Left lung (tissue), 14 donors: ENCODE measurements at places on chromosomes 2 and 18. TPM values are rescaled to one million over a fixed set of nuclear protein-coding genes. Genes with fewer than 3 reads are reported as not detected.

HOXD3 gene
- not detected for total RNA-seq

DNA sequence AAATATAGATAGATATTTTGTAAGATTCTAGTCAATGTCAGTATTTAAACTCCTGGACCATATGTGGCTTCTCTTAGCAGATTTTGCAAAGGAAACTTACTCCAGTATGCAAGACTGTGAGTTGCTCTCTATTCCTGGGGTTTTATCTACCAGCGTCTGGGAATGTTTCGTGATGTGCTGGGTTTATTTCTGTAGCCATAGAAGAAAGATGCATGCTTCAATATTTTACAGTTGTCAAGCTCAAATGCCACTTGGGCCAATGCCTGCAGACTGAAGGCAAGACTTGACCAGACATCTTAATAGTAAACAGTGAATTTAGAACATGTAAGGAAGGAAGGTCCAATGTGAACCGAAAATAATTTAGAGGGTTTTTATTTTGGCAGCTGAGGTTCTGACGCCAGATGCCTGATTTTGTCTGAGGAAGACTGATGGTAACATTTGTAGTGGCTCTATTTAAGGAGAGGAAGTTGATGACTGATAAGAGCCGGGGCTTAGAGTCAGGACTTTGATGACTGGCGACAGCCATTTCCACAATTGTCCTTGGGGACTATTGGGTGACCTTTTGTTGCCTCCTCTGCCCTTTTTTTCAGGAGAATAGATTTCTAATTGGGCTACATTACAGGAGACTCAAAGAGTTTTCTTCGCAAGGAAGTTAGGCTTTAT is 154.3 kb downstream of the RAPGEF4 start:
- no peak overlapping the region for H3K27ac ChIP-seq
- no peaks in the 10 kb centered on the region for H3K4me1 ChIP-seq
- no peaks in the 10 kb centered on the region for H3K36me3 ChIP-seq
- DNase-seq, result no peak

DNA sequence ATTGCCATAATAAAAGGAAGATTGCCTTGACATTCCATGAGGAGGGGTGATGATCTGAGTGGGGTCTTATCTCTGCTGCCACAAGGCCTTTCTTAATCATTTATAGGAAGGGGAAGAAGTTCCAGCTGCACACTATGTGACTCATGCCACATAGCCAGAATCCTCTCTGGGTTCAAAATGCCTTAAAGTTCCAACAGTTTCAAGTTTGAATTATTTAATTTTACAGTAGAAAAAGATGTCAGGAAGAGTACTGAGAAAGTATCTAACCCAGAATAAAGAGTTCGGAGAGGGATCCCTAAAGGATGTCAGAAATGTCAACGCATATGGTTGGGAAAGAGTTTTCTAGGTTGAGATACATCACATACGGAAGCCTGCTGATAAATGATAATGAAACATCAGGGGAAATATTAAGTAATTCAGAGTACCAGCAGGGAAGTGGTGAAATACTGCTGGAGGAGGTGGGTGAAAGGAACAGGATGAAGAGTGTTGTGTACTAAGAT is 999.9 kb downstream of the TSN start:
- no peaks in the 10 kb centered on the region for H3K36me3 ChIP-seq
- no peaks in the 10 kb centered on the region for H3K27me3 ChIP-seq
- no peak overlapping the region for H3K4me3 ChIP-seq
- no peak overlapping the region for H3K27ac ChIP-seq
- DNase-seq, result no peak

GRCh38 chr2:35530615-35531135 is 824.9 kb upstream of the CRIM1 start:
- H3K36me3 ChIP-seq, result no peaks in the 10 kb centered on the region
- H3K27ac ChIP-seq, result no peak overlapping the region

UGT1A5 gene
- not detected for total RNA-seq

DNA sequence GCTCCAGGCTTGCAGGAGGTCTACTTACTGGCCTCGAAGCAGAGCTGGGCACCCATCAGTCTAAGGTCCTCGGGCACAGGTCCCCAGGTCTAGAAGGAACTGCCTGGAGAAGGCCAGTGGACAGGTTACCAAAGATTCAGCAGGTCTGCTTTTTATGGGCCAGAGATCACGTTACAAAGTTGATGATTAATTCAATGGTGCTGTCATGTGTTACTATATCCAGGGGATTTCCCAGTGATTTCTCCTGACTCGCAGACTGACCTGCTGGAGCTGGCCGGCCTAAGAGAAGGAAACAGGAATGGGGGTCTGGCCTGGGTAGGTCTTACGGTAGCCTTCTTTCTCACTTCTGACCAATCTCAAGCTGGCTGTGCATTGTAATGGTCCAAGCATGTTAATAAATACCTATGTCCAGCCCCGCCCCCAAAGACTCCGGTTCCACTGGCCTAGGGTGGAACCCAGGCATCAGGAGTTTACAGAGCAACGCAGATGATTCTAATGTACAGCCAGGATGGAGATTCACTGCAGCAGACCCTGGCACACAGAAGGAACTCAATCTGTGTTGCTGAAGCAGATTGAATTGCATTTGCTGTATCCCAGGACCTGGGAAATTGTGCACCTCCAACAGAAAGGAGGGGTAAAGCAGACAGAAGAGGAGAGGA is at the start of gene NEURL3:
Gene NEURL3 (minus strand): TSS at position 127 of the 659 bp plus-strand sequence. CDS start 71 bp downstream, at position 56.
- H3K36me3 ChIP-seq, result no peaks in the 10 kb centered on the region
- peaks cover 27% of the 10 kb centered on the region for H3K27me3 ChIP-seq
- no peak within 1 kb of the TSS for H3K27ac ChIP-seq

DNA sequence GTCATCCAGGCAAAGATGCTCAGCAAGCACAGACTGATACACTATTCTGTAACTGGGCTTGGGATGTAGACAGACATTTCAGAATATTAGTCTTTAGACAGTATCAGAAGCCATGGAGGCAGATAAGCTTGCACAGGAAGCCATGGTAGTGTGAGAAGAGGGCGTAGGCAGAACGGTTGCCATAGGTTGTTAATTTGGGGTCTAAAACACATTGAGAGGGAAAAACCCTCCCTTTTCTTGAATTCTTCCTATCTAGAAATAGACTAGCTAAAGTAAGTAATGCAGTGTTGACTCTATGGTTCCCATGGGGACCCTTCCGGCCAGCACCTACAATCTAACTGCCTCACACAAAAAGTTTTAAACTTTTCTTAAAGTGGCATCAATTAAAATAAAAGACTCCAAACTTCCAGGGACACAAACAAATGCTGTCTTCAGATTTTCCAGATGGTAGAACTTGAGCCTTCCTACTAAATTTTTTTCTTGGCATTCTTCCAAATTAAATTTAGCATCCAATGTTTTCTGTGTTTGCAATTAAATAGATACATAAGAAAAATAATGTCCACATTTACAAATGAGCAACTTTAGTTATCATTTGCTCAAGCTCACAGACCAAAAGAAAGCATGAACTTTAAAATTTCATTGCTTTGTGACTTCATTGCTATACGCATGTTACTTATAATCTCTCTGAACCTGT is 1.9 kb downstream of the PRKRA start:
- no peak overlapping the region for H3K4me3 ChIP-seq
- no peaks in the 10 kb centered on the region for H3K36me3 ChIP-seq
- H3K4me1 ChIP-seq, result peaks cover 6% of the 10 kb centered on the region
- H3K27ac ChIP-seq, result no peak overlapping the region
- no peaks in the 10 kb centered on the region for H3K27me3 ChIP-seq

- no peak for DNase-seq
- H3K4me1 ChIP-seq, result peaks cover 38% of the 10 kb centered on the region
- H3K36me3 ChIP-seq, result no peaks in the 10 kb centered on the region
- peak overlapping the region; percentile 69 for H3K27ac ChIP-seq
- H3K4me3 ChIP-seq, result no peak overlapping the region
These were observed 26.3 kb downstream of the DHRS9 start for GRCh38 chr2:169095621-169096105.

DNA sequence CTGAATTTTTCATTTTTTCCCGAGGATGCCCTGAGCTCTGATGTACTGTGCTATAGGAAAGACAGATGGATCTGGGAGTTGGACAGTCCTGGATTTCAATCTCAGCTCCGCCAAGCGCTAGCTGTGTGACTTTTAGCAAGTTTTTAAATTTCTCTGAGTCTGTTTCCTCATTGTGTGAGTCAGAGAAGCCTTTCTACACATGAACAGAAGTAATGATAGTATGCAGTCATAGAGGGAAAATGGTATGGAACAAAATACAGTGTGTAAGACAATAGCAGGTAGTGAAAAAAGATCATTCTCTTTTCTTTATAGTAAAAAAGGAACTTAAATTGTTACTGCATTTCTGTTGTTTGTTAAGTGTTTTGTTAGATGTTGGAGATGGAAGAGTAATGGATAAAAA is 52.4 kb upstream of the PPM1B start:
- no peak for DNase-seq
- no peak overlapping the region for H3K27ac ChIP-seq
- H3K27me3 ChIP-seq, result no peaks in the 10 kb centered on the region
- H3K36me3 ChIP-seq, result no peaks in the 10 kb centered on the region

KIAA2012 gene
- total RNA-seq, result 1.7 TPM

GRCh38 chr2:64915510-64915900 is 73.7 kb upstream of the SLC1A4 start:
- H3K4me3 ChIP-seq, result no peak overlapping the region
- no peak for DNase-seq
- H3K27ac ChIP-seq, result no peak overlapping the region
- H3K4me1 ChIP-seq, result peaks cover 18% of the 10 kb centered on the region
- H3K27me3 ChIP-seq, result no peaks in the 10 kb centered on the region

DNA sequence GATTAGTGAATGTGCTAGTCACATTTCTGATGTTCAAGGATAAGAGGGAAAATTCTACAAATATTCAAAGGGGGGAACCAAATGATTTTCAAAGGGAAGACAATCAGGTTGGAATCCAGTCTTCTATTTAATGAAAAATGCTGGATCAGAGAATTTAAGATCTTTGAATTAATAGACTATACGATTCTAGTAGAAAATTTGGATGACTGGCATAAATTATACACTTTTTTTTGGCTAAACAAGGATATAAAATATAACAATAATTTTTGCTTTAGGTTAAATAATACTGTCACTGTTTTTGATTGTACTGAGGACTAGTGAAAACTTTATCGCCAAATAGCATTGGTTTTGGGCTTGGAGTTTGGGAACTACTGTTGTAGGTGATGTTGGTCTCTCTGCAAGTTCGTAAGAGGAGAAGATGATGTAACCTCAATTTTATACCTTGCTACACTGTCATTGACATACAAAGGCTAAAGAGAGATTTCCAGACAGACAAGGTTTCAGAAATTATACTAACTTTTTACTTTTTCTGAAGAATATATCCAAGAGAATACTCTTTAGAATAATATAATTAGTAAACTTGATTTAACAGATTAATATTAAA is 51.3 kb downstream of the NCOA1 start:
- no peaks in the 10 kb centered on the region for H3K27me3 ChIP-seq
- H3K4me1 ChIP-seq, result no peaks in the 10 kb centered on the region
- no peak for DNase-seq
- no peak overlapping the region for H3K27ac ChIP-seq
- H3K4me3 ChIP-seq, result no peak overlapping the region

- H3K4me3 ChIP-seq, result no peak overlapping the region
- no peaks in the 10 kb centered on the region for H3K4me1 ChIP-seq
- H3K36me3 ChIP-seq, result no peaks in the 10 kb centered on the region
- no peak for DNase-seq
- H3K27me3 ChIP-seq, result no peaks in the 10 kb centered on the region
These were observed 250.7 kb downstream of the LPIN1 start for GRCh38 chr2:11997142-11997541.

NOSTRIN gene
- 26.4 TPM for total RNA-seq

DNA sequence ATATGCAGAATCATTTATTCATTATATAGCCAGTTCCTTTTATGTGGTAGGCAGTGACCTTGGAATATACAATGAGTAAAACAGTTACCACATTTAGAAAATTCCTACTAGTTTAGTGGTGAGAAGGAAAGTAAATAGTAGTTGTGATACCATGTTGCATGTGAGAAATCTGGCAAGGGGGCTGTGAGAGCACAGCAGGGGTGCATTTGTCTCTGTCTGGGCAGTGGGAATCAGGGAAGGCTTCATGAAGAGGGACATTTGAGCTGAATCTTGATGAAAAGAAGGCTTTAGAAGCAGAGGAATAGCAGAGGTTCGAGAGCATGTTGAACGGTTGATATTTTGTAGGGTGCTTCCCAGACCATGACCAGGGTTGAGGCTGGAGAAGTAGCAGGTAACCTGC is 78.7 kb downstream of the RAB3GAP1 start:
- no peak for DNase-seq
- H3K4me1 ChIP-seq, result no peaks in the 10 kb centered on the region
- peaks cover 3% of the 10 kb centered on the region for H3K36me3 ChIP-seq

DNA sequence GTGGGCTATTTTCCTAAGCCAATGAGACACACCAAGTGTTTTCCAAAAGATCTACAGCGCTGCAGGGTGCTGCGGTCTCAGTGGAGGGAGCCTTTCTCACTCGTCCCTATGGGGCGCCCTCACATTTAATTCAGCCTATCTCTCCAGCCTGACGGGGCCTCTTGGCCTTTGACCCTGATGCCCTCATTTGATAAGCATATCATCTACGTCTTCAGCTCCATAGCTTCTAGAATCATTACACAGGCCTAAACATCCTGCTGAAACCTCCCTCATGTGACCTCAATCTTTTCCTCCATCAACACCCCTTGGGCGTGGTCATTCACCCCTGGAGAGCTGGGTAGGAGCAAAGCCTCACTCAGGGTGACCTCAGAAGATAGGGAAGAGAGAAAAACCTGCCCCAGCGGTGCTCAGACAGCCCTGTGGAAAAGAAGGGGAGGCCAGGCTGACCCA is 57.4 kb downstream of the CYP26B1 start:
- no peaks in the 10 kb centered on the region for H3K4me1 ChIP-seq
- no peak overlapping the region for H3K4me3 ChIP-seq
- DNase-seq, result no peak
- H3K27ac ChIP-seq, result no peak overlapping the region
- no peaks in the 10 kb centered on the region for H3K36me3 ChIP-seq

DNA sequence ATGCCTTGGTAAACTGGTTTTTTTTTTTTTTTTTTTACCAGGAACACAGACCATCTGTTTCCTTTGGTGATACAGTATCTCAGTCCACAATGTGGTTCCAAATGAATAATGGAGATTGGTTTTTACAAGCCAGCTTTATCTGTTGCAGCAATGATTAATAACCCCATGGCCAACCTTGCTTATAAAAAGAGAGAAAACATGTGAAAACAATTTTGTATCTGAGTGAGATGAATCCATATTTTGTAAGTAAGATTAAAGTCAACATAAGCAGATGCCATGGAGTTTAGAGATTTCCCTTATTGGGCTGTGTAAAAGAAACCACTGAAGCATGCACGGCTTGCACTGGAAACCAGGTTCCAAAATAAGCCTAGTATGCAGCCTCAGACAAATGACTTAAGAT is 108.6 kb upstream of the CNTNAP5 start:
- H3K27ac ChIP-seq, result no peak overlapping the region
- DNase-seq, result no peak
- no peak overlapping the region for H3K4me3 ChIP-seq
- no peaks in the 10 kb centered on the region for H3K4me1 ChIP-seq
- no peaks in the 10 kb centered on the region for H3K27me3 ChIP-seq
